ENCODE measurements at places on chromosomes 12 and 14.

DNA sequence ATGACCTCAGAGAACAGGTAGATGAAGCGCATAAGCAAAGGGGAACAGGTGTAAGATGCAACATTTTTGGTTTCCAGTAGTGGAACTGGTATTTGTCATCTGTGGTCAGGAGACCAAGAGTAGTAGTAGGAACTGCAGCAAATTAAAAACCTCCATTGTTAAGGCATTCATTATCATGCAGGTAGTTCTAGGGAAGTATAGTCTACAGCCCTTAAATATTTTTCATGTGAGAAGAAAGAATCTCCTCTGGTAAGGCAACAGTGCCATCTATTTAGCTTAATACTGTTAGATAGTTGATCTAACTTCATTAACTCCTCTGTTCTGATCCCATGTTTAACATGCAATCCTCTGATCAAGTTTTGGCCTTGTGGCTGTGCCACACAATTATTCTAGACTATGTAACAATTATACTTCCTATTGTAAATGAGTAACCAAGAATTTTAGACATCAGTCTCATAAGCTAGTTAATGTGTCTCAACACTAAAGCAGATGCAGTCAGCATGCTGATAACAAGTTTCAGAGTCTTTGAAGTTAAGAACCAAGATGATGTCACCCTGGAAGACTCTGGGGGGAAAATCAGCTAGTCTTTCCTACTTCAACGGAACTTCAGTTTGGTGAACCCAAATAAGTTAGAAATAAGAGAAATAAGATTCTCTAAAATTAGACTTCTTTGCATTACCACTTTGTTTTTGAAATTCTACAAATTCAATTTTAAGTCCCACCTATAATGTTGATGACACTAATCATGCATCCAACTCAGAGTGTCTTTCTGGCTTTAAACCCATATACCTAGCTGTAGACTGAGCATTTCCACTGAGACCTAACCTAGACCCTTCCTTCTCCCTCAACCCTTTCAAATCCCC is 70.9 kb downstream of the STXBP6 start:
- no peak for DNase-seq

DNA sequence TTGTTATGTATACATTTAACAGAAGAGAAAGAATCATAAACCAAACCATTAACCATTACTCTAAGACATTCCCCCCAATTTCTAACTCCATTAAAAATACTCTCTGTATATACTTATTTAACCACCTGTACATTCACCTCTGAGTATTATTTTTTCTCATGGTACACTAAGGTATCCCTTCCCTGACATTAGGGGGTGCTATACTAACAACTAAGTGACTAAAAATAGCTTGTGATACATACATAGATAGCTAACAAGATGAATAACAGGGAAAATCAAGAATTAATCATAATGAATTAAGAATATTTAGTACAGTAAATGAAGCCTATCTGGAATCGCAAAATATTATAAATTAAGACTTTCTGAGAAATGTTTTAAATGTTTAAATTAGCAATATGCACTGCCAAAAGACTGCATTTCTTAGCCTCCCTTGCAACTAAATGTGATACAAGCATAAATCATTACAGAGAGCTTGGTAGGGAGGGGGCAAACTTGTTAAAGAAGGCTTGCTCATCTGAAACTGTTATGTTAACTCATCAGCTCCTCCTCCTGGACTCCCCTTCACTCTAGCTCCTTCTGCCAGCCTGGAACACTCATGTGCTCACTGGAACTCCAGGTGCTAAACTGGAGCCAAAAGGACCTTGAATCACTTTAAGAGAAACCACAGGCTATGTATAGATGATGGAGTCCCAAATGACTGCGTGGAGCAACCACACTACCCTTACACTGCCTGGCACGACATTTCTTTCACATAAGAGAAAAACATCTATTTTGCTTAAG is 14.9 kb downstream of the C2CD5 start:
- peak; percentile 53 for DNase-seq

- peak; percentile 74 for DNase-seq
Observed at GRCh38 chr12:123990511-123990910, 17.5 kb downstream of the ZNF664 start.

- DNase-seq = no peak
Observed at GRCh38 chr12:91990525-91990924, 155.1 kb downstream of the BTG1 start.

DNA sequence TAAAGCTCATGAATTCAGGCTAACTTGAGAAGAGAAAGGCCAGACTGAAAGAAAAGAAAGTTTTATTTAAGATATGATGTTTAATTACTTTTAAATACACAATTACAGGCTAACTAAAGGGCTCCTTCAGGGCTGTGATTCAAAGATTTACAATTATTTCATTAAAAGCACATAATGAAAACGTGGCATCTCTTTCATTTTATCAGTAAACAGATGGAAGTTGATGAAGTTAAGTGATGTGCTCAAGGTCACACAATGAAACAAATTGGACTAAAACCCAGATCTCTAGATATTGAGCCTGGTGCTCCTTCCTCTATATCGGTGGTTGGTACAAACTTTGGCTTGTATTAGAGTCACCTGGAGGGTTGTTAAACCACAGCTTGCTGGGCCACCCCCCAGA is 13.5 kb upstream of the NFKBIA start:
- no peak for DNase-seq

DNA sequence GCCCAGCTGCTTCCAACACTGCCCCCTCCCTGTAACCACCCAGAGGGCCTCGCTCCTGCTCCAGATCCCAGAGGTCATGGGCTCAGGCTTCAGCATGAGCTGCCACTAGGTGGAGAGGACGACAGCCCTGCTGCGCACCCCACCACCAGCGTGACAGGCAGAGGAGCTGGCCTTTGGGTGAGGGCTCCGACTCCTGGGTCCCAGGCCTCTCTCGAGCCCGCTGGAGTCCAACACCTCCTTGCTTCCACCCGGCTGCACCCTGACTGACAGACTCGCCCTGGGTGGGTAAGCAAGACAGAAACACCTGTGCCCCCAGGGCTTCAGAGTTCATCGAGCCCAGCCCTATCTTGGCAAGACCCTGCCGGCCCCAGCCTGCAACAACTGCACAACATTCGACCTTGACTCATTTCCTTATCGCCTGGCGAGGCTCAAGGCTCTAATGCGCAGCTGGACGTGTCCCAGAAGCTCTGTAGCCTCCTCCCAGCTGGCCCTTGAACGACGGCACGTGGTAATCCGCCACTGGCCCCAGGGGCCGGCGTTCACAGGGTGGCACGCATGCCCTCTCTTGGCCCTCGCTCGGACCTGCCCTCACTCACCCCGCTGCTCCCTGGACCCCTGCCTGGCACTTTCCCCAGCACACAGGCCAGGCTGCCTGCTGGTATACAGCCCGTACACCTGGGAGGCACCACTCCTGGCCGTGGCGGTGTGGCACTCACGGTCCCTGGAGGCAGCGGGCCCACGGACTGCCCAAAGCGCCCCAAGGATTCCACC is 28.0 kb downstream of the VPS37B start:
- no peak for DNase-seq

- DNase-seq = no peak
Observed at GRCh38 chr14:101019541-101019940, 116.0 kb upstream of the RTL1 start.

- DNase-seq = no peak
Observed at GRCh38 chr12:122929812-122930211, 33.9 kb upstream of the VPS37B start.

GRCh38 chr14:46054526-46054925 is 597.1 kb downstream of the RPL10L start:
- DNase-seq = peak; percentile 97

DNA sequence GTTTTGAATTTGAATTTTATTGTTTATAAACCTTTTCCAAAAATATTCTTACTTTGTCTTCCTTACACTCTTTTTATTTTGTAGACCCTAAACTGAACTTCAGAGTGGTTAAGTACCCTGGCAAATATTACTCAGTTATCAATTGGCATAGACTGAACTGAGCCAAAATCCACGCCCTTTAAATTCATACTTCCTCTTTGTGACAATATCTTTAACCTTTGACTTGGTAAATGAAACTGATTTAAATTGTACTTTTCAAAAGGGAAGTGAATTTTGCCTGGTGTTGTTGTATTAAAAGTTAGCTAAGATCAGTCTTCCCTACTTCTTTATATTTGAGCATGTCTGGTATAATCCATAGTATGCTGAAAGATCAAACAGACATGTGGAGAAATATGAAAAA is 184.3 kb upstream of the USP15 start:
- DNase-seq = no peak

DNA sequence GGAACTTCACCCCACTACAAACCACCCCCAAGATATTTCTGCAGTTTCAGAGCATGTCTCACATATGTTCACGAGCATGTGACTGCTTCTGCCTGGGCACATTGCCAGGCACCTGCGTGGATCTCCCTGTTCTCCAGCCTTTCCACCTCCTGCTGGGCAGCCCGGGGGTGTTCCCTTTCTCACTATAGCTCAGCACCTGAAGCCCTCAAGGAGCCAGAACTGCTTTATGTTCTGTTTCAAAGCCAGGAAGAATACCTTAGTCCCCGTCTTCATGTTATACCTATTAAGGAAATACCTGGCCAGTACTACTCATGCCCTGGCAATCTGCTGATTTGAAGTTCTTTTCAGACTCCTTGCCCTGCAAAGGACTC is 4.2 kb upstream of the FGF6 start:
- no peak for DNase-seq

- DNase-seq = no peak
Observed at GRCh38 chr14:33996462-33996861, 45.6 kb upstream of the EGLN3 start.

- no peak for DNase-seq
Observed at GRCh38 chr14:68735856-68736255, 57.0 kb downstream of the ZFP36L1 start.

DNA sequence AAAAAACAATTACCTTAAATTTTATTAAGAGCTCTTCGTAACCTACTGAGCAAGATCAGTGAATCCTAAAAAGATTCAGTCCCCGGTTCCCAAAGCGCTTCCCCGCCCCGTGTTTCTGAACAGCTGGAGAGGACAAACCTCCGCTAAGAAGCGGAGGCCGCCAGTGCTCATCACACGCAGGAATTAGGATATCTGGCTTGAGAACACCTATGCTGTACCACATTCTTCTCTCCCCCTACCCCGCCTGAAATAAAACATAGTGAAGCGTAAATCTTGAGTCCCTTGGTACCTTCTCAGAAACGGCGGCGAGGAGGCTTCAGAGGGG is 774 bp upstream of the WDR20 start:
- DNase-seq = no peak

- DNase-seq = no peak
Observed at GRCh38 chr14:22877000-22877501, 5.5 kb downstream of the LRP10 start.

GRCh38 chr12:78118036-78118435 is 287.3 kb downstream of the NAV3 start:
- DNase-seq = no peak

DNA sequence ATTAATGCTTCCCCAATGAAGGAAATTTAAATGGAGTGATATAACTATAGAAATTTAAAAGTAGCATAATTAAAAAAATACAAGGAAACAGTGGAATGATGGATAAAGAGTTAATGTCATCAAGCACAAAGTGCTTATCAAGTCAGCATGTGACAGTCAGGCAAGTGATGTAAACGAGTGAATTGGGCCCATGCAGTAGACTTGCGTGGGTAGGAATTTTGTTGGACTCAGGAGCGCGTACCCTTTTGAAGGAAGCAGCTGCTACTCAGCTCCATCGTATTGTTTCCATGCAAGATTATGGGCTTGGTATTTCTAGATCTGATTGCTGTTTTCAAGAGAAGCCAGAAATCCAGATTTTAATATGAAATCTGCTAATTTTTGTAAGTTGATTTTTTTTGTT is 4.4 kb upstream of the DYRK4 start:
- DNase-seq = no peak

DNA sequence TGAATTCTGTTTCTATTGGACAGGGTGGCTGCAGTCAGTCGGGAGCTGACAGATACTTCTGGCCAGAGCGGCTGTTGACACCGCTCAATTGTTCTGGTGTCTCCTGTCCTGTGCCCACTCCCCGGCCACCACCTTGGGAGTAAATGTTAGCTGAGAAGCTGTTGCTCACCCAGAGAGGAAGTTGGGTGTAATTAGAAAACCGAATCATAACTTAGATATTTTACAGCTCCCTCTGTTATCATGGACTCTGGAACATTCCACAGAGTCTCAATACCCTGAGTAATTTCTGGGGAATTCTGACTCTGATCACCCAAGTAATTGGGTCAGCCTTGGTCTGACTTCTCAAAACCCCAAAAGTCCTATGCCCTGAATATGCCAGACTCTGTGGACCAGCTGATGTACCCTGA is 58.3 kb upstream of the RFLNA start:
- DNase-seq = peak; percentile 91

GRCh38 chr12:123149088-123149487 is 1.8 kb downstream of the PITPNM2 start:
- no peak for DNase-seq

- no peak for DNase-seq
Observed at GRCh38 chr14:68793734-68794129, 865 bp upstream of the ZFP36L1 start.

DNA sequence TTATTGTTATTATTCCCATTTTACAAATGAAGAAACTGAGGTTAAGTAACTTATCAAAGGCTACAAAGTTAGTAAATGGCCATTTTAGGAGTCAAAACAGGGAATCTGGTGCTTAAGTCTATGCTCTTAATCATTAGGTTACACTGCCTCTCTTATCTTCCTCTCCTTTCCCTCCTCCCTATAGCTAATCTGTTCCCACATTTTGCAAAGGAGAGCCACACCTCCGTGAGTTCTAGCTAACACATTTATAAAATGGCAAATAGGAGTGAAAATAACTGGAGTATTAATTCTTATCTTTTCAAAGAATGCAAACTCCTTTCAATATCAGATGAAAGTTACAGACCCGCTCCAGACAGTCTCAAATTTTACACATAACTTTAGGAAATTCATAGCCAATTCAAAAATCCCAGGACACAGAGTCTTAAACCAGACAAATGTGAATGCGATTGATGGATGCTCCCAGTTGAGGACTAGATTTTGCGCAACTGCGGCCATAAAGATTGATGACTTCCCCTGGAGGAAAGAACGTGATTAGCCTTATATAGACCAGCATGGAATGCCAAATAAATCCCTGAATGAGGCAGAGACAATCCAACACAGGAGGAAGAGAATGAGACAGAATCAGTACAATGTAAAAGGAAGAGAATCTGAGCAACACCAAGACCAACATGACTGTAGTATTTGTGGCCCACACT is 225.0 kb upstream of the ARID2 start:
- DNase-seq = peak; percentile 53

GRCh38 chr14:102694530-102695166 is 82.6 kb upstream of the TRAF3 start:
- peak; percentile 70 for DNase-seq

GRCh38 chr12:123264642-123265041 is 7.0 kb downstream of the CDK2AP1 start:
- DNase-seq = no peak

DNA sequence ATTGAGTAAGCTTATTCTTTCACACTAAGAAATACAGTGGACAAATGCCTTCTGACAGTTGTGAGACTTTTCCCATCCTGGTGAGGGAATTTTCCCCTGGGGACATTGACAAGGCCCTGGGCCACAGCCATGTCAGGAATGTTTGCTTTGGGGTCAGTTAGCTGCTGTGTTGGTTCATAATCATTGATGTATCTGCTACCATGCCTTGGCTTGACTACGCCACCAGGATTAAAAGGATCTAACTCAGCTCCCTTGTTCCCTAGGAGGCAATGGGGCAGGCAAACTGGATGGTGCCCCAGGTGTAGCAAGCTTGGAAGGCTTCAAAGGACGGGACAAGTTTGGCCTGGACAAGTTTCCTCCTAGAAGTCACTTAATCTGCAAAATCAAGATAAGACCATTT is 3.1 kb upstream of the CCDC88C start:
- no peak for DNase-seq

- DNase-seq = no peak
Observed at GRCh38 chr12:106128585-106129328, 10.0 kb downstream of the NUAK1 start.

All from fibroblast of upper back skin (primary cell).